ENCODE measurements at places on chromosomes 1 and 21.

GRCh38 chr1:2177946-2178538, 16.5 kb downstream of the FAAP20 start:
- no peak for DNase-seq

DNA sequence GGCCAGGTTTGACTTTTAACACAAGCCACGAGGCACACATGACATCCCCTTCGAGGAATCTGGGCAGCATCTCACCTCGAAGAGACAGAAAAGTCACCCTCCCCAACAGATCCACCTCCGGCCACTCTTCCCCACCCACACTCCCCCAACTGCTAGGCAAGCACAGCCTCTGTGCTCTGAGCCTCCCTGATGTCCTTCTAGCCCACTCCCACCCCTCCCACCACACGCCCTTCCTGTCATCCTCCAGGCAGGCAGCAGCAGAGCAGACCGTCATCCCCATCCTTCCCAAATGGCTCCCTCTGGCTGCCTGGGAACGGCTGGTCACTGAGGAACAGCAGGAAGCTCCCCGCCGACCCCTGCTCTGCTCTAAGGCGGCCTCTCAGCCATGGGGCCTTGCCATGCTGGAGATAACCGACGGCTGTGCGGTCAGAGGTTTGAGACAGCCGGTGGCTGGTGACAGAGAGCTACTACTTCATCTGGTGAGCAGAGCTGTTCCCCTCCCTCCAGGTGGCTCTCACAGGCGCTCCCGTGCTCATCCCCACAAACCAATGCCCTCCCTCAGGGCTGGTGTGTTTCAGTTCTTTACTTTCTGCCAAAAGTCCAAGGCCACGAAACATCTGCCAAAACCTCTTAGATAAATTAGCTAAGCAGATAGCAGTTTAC, 25.6 kb downstream of the NPHP4 start:
- no peak for DNase-seq

DNA sequence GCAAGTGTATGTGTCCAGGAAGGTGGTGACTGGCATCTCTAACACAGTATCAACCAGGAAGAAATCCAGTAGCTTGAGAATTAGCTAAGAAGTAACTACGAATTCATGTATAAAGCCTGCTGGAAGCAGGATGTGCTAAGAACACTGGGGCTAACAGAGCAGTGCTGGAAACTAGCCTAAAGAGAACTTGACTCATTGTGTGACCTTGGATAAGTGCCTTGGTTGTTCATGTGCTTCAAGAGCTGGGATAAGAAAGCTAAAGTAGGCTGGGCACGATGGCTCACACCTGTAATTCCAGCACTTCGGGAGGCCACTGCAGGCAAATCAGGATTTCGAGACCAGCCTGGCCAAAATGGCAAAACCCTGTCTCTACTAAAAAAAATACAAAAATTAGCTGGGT, 186.9 kb downstream of the RRAGC start:
- no peak for DNase-seq

- DNase-seq: no peak
Measured at GRCh38 chr1:204495078-204495753, 611 bp upstream of the PIK3C2B start.

DNA sequence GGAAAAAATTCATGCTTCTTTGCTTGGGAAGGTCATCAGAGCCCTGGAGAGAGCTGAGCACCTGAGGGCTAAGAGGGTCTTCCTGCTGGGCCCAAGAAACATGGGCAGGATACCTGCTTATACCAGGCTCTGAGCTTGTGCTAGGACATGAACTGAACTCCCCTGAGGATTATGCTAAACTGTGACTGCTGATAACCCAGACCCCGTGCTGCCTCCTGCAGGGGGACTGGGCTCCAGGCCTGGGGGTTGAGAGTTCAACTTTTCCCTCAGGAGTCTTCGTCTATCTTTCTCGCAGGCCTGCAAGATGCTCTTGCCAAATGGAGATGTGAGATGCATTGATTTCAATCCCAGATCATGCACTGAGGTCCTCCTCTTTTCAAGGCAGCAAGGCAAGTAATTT, 368.5 kb downstream of the HHAT start:
- DNase-seq: no peak

DNA sequence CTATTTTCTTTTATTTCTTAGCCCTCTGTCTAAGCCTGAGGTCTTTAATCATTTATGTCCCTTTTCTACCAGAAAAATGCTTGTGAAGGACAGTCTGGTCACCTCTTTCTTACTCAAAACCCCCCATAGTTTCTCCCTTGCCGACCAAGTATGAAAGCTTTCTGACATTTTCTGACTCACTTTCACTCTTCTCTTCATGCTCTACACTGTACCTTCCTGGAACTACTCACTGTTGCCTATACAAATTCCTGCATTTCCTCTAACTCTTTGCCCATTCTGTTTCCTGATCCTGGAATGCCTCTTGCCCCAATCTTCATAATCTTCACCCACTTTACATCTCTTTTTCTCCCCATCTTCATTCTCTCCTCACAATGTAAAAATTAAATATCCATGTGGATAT, 380.0 kb downstream of the HHIPL2 start:
- DNase-seq: no peak

GRCh38 chr21:16377857-16378256, 648.1 kb downstream of the USP25 start:
- no peak for DNase-seq

GRCh38 chr1:56816264-56816663, 2.9 kb downstream of the FYB2 start:
- DNase-seq: no peak

DNA sequence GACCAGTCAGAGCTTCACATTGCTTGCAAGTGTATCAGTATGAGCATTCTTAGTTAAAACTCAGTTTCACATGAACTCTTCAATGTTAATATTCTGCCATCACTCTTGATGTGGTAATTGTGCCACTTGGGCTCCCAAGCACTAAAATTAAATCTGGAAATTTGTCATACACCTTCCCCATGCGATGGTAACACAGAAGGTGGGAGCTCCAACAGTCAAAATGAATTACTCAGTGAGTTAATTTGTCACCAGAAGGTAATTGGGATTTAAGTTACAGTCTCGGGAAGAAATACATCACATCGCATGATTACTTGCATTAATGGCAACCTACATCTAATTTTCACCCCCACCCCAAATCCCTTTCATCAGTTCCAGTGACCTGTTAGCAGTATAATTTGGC, 376.5 kb upstream of the DAB1 start:
- DNase-seq: no peak

DNA sequence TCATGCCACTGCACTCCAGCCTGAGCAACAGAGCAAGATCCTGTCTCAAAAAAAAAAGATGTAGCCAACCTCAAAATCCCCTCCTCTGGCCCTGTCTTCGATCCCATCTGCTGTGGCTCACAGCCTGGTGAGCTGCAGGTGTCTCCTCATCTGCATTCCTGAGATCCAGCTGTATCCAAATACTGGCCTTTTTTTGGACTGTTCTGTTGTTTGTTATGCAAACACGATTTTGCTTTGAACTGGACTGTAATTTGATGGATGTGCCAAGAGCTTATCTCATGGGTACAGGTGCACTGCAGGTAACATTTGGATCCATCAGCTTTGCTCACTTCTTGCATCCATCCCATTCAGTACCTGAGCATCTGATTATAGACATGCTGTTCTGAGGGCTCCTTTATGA, 14.1 kb upstream of the FAM43B start:
- no peak for DNase-seq

DNA sequence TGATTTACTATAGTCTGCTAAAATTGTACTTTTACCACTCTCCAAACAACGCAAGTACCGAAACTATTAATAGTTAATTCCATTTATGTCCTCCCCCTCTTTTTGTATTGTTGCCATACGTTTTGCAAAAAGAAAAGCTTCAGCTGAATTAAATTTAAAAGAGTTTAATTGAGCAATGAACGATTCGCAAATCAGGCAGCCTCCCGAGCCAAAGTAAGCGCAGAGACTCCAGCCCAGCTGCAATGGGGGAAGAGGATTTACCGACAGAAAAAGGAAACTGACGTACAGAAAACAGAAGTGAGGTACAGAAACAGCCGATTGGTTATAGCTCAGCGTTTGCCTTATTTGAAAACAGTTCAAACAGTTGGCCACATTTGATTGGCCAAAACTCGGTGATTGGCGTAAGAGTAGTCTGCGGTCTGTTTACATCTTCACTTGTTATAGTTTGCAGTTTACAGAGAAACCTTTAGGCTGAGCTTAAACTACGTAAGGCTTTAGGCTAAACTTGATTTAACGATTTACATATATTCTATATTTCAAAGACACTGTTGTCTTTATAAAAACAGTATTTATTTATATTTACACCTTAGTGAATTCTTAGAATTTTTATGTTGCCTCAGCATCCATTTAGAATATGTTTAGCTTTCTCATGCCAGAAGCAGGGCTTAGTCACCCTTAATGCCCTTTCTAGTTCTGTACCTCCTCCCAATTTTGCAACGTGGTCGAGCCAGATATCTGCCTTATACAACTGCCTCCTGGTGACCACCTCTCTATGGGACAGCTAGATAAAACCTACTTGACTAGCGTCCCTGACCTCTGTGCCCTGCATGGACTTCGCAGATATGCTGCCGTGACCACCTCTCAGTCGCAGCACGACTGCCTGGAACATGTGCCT, 23.8 kb downstream of the CR1 start:
- peak; percentile 99 for DNase-seq

DNA sequence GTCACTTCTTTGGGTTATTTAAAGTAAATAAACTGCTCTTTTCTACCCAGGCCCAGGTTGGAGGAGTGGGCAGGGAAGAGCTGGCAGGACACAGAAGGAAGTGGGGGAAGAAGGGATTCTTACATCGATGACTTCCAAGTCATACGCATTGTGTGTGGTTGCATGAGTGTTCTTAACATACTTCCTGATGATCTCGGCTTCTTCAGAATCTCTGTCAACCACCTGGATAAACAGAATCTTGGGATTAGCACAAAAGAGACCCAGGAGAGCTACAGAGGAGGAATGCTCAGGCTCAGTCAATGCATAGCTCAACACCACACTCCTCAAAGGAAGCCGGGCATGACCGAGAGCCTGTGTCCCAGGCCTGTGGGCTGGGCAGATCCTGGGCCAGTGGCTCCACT, 42.1 kb downstream of the PARP1 start:
- no peak for DNase-seq

GRCh38 chr1:181397845-181398244, 85.5 kb upstream of the CACNA1E start:
- DNase-seq: no peak

GRCh38 chr1:22263359-22263758, 120.5 kb upstream of the WNT4 start:
- DNase-seq: no peak

DNA sequence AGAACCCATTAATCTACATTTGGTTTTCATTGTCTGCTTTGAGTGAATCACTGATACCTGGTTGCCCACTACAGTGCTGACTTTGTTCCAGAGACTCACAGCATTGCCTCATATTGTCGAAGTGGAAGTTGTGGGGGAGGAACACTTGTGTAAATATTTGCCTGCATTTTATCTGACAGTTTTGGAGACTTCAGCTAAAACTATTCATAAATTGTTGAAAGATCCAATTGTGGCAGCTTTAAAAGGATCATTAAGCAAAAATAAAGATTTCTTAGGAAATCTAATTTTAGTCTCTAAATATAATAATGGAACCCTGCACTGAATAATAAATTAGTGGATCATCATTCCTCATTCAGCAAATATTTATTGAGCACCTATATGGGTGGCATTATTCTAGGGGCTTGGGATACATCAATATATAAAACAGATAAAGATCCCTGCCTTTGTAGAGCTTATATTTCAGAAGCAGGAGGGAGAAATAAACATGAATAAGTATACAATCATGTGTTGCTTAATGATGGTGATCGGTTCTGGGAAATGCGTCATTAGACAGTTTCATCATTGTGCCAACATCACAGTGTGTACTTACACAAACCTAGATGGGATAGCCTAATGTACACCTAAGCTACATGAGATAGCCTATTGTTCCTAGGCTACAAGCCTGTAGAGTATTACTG, 73.5 kb downstream of the OSBPL9 start:
- DNase-seq: peak; percentile 20

DNA sequence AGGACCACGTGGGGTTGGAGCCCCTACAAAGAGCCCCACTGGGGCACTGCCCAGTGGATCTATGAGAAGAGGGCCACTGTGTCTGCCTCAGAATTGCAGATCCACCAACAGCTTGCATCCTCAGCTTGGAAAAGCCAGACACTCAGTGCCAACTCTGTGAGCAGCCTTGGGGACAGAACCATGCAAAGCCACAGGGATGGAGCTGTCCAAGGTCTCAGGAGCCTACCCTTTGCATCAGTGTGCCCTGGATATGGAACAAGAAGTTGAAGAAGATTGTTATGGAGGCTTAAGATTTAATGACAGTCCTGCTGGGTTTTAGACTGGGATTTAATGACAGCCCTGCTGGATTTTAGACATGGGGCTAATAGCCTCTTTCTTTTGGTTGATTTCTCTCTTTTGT, 1670.9 kb downstream of the PLA2G4A start:
- peak; percentile 27 for DNase-seq

- no peak for DNase-seq
Measured at GRCh38 chr1:41846625-41847405, 71.9 kb downstream of the HIVEP3 start.

DNA sequence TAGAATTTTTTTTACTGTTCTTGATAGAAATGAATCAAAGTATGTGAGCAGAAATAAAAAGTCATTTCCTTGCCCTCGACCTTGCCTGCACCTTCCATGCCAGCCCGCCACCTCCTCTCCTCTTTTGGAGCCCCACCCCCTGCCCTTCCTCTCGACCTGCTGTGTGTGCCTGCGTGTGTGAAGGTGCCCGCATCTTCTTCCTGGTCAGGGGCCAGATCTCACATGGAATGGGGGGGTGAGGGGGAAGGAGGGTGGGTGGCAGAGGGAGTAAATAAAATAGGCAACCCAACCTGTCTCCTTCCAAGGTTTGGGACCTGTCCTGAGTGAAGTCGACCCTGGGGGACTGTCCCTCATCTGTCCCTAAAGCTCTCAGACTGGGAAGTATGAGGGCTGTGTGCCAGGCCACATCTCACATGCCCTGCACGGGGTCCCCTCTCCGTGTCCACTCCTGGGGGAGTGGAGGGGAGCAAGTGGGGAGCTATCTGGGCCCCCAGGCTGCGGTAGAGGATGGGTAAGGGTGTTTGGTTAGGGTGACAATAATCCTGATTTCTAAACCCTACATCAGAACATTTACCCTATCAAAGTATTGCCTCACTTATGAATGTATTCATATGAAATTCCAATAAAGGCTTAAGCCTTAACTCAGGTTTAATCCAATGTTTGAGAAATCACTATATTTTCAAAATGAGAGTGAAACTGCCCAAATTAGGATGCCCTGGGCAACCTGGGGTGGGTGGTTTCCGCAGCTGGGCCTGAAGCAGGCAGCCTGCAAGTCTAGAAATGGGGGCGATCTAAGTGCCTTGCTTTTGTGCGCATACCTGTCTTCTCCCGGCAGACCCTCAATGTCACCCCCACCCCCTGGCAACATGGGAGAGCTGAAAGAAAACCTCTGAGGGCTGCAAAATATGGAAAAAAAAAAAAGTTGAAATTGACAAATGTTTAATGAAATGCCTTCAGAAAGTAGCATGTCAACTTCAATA, 15.4 kb downstream of the AMPD2 start:
- DNase-seq: no peak

DNA sequence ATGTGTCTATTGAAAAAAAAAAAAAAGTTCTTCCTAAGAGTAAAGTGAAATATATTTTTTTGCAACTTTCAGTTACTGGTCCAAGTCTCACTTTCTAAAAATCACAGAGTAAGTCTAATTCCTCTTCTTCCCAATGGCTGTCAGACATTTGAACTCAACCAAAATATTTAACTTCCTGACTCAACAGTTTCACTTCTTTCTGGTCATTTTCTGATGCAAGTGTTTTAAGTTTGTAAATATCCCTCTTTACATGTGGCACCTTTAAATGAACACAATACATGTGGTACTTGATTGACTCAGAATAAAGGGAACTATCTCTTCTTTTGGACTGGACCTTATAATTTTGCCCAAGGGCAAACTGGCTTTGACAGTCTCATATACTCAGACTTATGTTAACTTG, 76.7 kb downstream of the ASH1L start:
- DNase-seq: peak; percentile 27

Measured in OCI-M1 (cell line).